ENCODE measurements at places on chromosomes 5 and 9.

GRCh38 chr5:67416133-67416937 lies 219.7 kb upstream of the CD180 start:
- no peak for DNase-seq

DNA sequence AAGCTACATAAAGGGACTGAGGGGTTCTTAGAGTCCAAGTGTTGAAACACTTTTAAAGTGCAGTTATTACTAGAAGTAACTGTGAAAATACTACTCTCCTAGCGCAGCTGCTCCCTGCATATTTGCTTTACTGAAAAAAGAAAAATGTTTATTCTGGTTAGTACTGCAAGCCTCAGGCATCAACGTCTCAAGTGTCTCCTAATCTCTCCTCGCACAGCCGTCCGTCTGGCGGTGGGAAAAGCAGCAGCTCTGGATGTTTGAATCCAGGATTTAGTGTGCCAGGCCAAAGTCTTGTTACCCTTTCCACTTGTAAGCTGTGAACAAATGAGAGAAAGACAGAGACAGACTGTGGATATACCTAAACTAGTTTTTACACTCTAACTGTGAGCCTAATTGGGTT lies 31.1 kb downstream of the RORB start:
- no peak for DNase-seq

GRCh38 chr5:6632324-6632887 lies 438 bp downstream of the NSUN2 start:
- no peak for DNase-seq

- DNase-seq = no peak
These were observed 6.4 kb downstream of the NDUFS6 start for GRCh38 chr5:1807451-1808185.

- no peak for DNase-seq
These were observed 113.3 kb upstream of the LHFPL2 start for GRCh38 chr5:78761840-78762239.

- no peak for DNase-seq
These were observed 176.7 kb upstream of the RAD23B start for GRCh38 chr9:107106416-107106815.

DNA sequence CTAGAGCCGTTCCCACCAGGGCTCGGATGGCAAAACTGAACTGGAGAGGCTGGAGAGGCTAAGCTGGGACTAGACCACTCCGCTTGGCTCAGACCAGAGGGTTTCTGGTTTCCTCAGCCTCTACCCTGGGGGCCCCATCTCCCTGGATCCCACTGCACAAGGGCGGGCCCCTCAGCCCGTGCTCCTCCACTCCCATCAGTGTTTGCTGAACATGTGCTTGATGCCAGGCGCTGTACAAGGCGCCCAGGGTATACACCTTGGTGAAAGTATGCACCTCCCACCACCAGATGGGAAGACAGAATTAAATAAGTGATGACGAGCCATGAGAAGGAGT lies 18.0 kb downstream of the GPX3 start:
- no peak for DNase-seq

DNA sequence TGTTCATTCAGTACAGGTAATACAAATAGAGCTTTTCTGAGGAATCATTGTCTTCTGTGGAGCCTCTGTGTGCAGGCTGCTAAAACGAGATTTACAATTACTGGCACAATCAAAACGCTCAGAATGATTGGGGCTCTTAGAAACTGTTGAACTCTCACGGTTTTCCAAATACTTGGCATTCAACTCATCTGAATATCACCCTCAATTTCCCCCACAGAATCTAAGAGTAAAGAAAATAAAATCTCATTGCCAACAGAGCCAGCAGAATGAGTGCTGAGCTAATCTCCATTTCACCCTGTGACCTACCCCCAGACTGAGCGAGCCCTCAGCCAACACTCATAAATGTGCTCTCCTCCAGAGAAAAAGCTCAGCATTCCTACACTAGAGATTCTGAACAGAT lies 35.3 kb upstream of the TMED7 start:
- no peak for DNase-seq

DNA sequence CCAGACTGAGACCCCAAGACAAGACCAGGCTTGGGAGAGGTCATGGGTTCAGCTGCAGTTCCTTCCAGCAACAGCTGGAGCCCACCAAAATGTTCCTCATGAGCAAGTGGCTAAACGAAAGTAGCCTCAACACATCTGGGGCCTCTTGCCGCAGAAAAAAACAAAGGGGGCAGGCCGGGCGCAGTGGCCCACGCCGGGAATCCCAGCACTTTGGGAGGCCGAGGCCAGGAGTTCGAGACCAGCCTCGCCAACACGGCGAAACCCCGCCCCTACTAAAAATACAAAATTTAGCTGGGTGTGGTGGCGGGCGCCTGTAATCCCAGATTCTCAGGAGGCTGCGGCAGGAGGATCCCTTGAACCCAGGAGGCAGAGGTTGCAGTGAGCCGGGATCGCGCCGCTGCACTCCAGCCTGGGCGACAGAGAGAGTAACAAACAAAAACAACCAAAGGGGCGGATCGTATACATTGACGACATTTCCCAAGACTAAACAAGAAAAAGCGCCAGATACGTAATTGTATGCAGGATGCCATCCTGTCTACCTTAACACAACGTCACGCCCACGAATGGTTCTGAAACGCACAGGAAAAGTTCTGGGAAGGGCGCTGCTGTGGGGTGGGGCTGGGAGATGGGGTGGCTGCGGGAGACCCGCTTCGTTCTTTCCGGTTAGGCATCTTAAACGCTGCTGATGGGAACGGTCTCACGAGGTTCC lies 1.7 kb downstream of the INPP5E start:
- no peak for DNase-seq

GRCh38 chr9:8155706-8156105 lies 356.1 kb upstream of the DMAC1 start:
- DNase-seq = no peak

GRCh38 chr5:116046261-116046660 lies 14.0 kb downstream of the ARL14EPL start:
- DNase-seq = peak; percentile 59

- no peak for DNase-seq
These were observed 539.3 kb downstream of the PDE4D start for GRCh38 chr5:59354274-59354673.

GRCh38 chr5:87369431-87369830 lies 43.3 kb downstream of the CCNH start:
- DNase-seq = no peak

DNA sequence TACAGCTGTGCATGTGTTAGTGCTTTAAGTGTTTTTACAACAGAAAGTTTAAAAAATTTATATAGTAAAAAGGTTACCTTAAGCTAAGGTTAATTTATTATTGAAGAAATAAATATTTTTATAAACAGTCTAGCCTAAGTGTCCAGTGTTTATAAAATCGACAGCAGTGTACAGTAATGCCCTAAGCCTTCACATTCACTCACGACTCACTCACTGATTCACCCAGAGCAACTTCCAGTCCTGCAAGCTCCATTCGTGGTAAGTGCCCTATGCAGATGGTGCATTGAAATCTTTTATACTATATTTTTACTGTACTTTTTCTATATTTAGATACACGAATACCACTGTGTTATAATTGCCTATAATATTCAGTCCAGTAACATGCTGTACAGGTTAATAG lies 159.1 kb downstream of the ROR2 start:
- peak; percentile 13 for DNase-seq

- no peak for DNase-seq
These were observed 30.6 kb downstream of the GFRA3 start for GRCh38 chr5:138243794-138244193.

GRCh38 chr5:111726986-111727385 lies 30.0 kb downstream of the NREP start:
- DNase-seq = no peak

DNA sequence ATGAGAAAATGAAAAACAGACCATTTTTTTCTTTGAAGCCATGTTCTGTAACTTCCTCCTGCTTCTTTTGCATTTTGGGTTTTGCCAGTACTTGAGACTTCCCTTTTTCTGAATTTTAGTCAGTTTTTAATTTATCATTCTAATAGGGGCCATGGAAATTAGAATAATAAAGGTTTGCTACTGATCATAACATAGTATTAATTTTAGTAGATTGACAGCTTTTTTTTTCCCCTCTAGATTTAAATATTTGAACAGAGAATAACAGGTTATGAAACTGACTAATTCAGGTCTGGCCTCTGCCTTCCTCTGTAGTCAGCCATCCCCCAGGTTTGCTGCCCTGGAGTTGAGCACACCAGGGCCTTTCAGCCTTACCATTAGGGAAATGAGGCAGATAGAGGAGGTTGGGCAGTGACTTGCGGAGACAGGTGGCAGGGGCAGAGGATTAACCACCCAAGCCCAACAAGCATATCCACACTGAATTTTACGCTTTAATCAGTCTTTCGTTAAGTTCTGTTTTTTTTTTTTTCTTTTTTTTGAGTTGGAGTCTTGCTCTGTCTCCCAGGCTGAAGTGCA lies 80.1 kb upstream of the TNFAIP8 start:
- DNase-seq = no peak

- no peak for DNase-seq
These were observed 64.6 kb upstream of the SHISAL2B start for GRCh38 chr5:64625678-64626077.

DNA sequence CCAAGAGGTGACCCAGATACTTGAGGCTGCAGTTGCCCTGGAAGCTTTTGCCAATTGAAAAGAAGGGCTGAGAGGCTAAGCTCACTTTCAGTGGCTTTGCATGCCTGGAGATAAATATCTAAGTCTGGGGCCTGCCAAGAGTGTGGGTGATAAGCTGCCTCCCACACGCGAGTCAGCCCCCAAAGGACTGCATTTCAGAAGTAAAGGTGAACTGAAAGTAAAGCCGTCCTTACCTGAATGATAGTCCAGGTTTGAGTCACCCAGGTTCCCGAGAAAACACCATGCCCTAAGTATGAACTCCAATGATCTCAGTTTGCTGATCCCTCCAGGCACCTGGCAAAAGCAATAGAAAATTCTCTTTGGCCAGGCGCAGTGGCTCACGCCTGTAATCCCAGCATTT lies 22.5 kb upstream of the N4BP3 start:
- DNase-seq = no peak

GRCh38 chr5:93604644-93605515 lies 21.9 kb downstream of the NR2F1 start:
- DNase-seq = no peak

DNA sequence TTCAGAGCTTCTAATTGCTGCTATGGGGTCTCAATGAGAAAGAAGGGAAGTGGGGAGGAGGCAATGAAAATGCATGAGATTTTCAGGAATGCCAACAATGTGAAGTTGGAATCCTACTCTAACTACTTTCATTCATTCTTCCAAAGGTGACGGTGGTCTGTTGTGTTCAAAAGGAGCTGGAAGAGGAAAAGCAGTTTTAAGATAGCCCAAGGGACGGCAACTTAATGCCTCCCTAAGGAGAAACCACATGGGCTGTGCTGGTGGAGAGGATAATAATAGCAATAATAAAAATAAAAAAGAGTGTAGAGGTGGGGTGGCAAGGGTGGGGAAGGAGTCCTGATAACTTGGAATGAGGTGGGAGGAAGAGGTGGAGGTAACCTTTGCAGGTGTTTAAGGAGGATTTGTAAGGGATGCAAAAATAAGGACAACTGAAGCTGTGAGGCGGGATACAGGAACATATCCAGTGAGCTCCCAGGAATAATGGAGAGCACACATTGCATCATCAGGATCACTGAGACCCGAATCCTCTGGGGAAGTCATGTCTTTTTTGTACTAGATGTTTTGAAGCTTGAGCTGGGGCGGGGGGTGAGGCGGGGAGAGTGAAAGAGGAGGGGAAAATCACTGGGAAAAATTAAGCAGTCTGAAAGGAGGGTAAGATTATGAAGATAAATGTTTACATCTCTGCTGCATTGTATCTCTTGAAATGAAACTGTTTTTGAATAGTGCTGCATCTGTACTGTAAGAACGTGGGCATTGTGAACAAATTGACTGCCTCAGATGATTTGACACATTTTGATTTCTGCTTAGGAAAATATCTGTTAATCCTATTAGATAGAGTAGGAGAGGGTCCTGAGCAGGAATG lies 120.1 kb upstream of the TMEM161B start:
- DNase-seq = no peak

DNA sequence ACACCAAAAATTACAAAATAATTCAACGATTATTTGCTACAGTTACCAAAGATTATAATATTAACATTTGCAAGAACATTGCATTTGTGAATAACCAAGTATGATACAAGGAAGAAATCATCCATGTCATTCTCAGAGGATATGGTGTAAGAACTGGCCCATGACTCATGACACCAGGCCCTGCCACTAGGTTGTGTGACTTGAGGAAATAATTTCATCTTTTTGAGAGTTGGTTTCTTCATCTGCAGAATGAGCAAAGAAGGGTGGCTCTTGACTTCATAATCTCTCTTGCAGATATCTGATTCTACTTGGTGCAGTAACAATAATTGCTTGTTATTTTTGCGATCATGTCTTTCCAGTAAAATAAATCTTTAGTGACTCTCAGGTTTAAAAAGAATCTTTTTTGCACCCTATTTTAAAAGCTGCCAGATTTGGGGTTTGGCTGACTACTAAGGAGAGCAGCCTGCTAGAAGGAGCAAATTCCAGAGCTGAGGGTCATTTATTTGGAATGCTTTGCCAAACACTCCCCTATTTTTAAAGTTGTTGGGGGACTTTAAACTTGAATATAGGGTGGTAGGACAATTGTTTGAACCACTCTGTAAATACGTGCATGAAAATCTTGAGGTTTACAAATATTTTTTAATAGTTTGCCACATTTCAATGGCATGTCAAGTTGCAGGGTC lies 23.5 kb downstream of the ITGA1 start:
- DNase-seq = no peak

GRCh38 chr5:73967347-73967746 lies 341.4 kb downstream of the ARHGEF28 start:
- DNase-seq = no peak

GRCh38 chr9:91177661-91178280 lies 183.9 kb downstream of the AUH start:
- no peak for DNase-seq

- no peak for DNase-seq
These were observed 2.7 kb downstream of the IL31RA start for GRCh38 chr5:55853818-55854217.

- DNase-seq = no peak
These were observed 58.6 kb upstream of the LMNB1 start for GRCh38 chr5:126718236-126718868.

- no peak for DNase-seq
These were observed 160.3 kb downstream of the CEMIP2 start for GRCh38 chr9:71608021-71608420.

DNA sequence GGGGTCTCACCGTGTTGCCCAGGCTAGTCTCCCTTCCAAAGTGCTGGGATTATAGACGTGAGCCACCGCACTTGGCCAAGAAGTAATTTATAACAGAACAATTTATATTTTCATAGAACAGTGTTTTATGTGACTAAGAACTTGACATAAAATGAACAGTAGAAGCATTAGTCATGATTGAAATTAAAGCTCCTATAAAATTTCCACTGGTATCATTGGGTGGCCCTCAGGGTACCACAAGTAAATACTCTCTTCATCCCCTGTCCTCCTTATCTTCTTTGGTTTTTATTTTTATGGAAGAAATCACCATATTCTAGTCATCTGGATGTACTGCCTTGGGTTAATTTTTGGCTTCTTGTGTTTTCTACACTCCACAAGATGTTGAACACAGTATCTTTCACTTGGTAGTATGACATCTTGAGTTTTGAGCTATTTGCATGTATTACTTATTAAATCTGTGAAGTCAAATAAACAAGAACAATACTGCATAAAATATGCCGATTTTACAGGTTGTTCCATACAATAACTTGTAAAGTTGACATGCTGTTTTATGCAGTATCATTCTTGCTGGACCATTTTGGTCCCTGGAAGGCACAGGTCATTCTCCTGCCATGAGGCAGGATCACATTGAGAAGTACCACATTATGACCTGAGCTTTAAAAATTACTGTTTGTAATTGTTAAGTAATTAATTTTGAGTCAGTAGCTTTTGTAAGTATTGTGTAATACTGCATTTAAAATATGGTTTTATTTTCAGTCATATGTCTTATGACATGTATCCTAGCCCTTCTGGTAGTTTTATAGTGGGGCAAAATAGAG lies 24.4 kb downstream of the LMNB1 start:
- no peak for DNase-seq
